Substantia nigra (tissue), 51 donors: ENCODE measurements at places on chromosomes 5 and 9.

DNA sequence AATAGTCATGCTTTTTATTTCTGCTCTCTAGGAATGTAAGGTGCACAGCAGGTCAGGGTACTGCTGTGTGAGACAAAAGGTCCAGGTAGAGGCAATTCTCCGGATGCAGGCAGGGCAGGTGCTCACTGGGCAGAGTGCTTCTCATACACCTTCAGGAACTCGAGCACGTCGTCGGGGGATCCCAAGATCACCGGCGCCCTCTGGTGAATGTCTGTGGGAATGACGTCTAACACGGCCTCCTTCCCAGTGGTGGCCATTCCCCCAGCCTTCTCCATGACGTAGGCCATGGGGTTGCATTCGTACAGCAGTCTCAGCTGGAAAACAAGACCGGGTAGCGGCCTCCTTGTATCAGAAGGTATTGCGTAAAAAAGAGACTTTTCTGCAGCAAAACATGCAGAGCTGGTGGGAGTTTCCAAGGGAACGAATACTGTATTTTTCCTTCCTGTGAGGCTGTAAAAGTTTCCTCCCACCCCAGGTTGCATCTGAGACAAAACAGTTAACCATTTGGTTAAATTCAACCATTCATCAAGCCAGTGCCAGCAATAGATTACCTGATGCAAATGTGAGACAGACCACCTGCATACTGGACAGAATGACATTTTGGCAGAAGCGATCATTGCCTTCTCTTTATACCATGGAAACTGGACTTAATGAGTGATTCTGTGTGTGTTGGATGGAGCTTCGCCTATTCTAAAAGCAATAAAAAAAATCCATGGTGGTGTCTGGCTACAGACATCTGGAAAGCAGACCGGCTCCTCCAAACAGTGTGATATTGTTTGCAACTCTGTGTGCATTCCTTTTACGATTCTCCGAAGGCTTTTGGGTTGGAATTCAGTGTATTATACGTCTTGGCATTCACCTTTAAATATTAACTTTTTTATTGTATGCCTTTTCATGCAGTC, 9.9 kb upstream of the FBP2 start:
- DNase-seq, result peak; percentile 60

- no peak for DNase-seq
Observed at GRCh38 chr5:79436821-79437220, 77.1 kb downstream of the HOMER1 start.

DNA sequence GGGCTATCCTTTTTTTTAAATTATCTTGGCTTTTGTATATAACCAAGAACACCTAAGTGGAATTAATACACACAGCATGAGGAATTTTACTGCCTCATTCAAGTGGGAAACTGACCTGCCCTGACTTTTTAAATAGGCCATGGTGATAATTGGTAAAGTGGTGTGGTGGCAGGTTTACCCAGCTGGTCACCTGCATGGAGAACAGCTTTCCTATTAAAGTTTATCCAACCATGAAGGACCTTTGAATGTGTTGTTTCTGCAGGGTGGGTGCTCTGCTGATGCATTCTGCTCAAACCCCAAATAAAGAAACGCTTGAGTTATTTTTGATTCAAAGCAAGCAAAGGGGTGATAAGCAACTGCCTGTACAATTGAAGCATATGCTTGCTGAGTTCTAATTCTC, 261.0 kb upstream of the GRIN3A start:
- DNase-seq, result no peak

- DNase-seq, result no peak
Observed at GRCh38 chr9:113645978-113646253, 182.4 kb downstream of the RGS3 start.

DNA sequence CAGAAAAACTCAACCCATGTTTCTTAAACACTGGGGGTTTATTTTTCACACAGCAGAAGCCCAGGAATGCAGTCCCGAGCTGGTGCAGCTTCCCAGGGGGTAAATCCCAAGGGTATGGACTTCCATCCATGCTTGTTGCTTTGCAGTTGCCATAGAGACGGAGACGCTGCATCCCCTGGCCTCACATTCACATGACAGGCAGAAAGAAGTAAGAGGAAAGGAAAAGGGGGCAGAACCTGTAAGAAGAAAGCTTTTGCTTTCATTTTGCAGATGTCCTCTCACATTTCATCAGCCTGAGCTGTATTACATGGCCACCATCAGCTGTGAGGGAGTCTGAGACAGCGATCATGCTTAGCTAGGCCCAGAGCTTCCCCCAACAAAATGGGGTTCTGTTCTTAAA, 321.0 kb downstream of the AGTPBP1 start:
- no peak for DNase-seq

DNA sequence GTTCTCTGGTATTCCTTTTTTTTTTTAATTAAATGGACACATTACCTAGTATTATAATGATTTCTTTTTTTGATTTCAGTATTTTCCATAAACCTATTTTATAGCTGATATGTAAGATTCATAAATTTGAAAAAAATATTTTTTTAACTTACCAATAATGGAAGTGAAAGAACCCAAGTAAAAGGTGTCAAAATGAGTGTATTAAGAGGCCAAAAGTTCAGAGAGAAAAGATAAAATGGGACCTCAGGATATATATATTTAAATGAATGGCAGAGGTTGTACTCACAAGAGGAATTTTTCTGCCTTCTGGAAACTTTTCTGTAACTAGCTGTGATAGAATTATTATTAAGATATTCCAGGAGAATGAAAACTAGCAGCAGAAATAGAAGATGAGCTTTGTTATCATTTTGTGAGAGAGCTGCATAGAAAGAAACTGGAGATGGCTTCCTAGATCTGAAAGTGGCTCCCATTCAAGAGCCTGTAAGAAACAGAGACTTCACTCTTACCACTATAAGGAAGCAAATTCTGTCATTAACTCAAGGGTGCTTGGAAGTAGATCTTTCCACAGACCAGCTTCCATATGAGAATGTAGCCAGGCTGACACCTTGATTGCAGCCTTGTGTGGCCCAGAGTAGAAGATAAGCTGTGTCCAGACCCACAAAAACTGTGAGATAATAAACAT, 91.7 kb downstream of the MRPS30 start:
- DNase-seq, result no peak

- DNase-seq, result no peak
Observed at GRCh38 chr5:68353605-68354004, 138.0 kb downstream of the PIK3R1 start.

DNA sequence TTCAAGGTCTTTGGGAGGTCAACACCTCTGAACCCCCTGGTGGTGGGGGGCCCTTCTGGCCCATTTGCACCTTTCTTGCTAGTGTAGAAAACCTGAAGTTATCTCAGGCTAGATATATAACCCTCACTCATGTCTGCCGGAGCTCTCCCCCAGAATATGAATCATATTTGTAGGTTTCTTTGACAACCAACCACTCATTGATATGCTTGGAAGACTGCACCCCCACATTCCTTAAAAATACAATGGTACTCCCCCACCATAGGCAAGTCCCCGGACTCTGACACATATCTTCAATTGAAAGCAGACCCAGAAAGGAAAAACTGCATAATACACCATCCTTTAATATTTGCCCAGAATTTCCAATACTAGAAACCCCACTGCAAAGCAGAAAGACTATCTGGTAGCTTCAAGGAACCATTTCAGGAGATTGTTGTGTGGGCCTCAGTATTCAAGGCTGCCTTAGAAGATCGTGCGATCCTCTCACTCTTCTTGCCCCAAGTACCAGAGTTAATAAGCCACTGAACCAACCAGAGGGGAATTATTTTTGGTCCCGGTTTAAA, 978 bp upstream of the UBE2B start:
- no peak for DNase-seq

GRCh38 chr9:121830441-121831140, 179.2 kb downstream of the DAB2IP start:
- no peak for DNase-seq

- no peak for DNase-seq
Observed at GRCh38 chr9:715743-716400, 125.6 kb upstream of the DMRT1 start.

DNA sequence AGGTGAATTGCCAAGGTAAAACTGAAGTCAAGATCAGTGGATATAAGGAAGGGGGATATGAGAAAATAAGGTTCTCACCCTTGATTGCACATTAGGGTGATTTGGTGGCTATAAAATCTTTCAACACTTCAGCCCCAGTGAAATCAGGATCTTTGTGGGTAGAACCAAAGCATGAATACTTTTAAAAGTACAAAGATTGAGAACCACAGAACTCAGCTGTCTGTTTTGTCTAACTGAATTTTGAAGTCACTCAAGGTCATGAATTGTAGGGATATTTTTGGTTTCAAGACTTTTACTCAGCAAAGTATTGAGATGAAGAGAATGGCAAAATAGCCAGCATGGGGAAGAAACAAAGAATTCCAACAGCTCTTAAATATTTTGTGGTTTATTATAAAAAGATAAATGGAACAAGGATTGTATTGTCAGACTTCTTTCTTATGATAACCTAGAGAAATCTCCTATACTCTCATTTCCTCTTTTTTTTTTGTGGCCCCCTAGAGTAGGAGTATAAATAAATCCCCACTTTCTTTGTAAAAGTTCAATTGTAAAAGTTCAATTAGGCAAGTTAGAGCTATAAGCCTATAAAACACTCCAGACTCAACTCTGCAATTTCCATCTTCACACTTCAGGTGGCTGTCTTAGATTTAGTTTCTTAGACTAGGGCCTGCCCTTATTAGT, 272.9 kb downstream of the PDE4D start:
- DNase-seq, result no peak

DNA sequence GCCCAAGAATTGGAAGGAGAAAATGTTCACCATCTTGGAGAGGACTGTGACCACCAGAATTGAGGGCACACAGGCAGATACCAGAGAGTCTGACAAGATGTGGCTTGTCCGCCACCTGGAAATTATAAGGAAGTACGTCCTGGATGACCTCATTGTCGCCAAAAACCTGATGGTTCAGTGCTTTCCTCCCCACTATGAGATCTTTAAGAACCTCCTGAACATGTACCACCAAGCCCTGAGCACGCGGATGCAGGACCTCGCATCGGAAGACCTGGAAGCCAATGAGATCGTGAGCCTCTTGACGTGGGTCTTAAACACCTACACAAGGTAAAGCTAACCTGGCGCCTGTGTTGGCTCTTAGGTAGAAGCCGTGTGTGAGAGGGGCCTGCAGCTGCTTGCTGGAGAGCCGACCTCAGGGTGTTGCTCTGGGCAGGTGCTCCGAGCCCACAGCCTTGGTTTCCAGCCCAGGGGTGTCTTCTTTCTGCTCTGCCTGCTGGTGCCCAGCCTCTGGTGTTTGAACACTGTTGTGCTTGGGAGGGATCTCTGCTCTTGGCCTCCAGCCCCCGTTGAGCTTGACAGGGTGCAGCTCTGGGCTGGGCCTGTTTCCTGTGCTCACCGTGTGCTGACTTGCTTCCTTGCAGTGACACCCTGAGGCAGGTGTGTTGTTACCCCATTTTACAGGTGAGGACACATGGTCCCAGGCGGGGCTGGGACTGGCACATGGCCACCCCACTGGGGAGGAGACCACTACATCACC, 10.9 kb downstream of the EXOC3 start:
- no peak for DNase-seq

GRCh38 chr5:14816999-14817761, 54.4 kb downstream of the ANKH start:
- DNase-seq, result no peak

DNA sequence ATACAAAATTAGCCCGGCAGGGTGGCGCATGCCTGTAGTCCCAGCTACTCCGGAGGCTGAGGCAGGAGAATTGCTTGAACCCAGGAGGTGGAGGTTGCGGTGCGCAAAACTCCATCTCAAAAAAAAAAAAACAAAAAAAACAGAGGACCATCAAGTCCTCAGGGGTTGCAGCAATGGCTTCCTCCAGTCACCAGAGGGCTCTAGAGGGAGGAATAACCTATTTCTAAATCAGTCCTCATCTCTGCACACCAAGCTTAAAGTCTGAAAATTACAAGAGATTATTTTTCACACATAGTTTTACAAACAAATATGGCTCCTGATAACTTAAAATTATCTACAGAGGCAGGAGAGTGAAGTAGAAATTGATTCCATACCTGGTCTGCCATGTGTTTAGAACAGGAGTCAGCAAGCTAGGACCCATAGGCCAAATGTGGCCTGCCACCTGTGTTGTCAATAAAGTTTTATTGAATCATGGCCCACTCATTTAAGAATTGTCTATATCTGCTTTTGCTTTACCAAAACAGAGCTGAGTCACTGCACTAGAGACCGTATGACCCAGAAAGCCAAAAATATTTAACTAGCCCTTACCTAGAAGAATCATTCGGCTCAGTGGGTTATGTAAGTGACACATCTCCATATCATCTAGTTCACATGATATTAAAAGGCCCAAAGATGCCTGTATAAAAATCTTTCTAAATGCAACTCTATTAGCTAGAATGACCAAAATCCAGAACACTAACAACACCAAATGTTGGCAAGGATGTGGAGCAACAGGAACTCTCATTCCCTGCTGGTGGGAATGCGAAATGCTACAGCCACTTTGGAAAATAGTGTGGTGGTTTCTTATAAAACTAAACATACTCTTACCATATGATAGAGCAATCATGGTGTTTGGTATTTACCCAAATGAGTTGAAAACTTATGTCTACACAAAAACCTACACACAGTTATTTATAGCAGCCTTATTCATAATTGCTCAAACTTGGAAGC, 207.7 kb downstream of the FRMD3 start:
- DNase-seq, result no peak

DNA sequence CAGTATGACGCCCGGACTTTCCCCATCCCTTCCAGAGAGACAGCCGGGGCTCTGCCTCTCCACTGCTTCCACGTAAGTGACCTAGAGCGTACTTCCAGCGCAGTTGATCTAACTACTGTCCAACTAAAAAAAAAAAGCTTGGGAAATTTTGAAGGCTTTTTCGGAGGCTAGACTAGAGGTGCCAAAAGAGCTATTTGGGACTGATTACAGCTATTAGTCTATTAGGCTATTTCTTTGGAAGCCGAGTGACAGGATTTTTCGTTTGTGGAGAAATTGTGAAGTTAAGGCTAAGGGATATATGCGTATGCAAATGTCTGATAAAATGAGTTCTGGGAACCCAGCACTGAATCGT, 1.5 kb downstream of the CCNO start:
- DNase-seq, result no peak

DNA sequence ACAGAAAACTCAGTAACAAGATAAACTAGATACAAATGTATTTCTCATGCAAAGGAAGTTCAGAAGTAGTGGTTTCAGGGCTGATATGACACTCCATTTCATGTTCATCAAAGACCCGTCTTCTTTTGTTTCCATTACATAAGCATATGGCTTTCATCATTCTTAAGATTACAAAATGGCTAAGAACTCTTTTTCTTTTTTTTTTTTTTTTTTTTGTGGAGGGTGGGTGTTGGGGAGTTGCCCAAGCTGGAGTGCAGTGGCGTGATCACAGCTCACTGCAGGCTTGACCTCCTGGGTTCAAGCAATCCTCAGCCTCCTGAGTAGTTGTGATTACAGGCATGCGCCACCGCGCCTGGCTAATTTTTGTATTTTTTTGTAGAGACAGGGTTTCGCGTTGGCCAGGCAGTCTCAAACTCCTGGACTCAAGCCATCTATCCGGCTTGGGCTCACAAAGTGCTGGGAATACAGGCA, 22.0 kb upstream of the PTBP3 start:
- no peak for DNase-seq

GRCh38 chr9:22829236-22829635, 382.6 kb downstream of the DMRTA1 start:
- no peak for DNase-seq
